PC-9 (cell line): ENCODE measurements at places on chromosomes 2 and 18.

DNA sequence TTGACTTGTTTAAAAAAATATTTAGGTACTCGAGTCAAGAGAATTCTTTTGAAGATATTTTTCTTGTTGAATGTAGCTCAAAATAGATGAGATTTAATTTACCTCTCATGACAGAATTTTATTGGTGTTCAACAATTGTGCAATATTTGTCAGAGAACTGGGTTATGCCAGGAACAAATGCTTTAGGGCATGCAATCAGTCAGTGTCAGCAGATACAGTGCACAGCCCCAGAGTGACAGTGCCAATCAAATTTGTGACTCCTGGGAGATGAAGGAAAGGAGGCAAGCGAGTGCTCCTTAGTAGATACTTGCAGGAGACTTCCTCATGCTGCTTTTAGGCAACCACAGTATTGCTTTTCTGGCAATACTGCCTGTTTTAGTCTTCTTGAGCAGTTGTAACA, 81.2 kb upstream of the DSEL start:
- 0 out of 2 replicates have a peak, but pooled peaks cover 3% of the 10 kb centered on the region for H3K4me1 ChIP-seq
- no peaks in the 10 kb centered on the region for H3K27me3 ChIP-seq
- no peaks in the 10 kb centered on the region for H3K36me3 ChIP-seq
- no peak overlapping the region for H3K4me3 ChIP-seq
- DNase-seq, result no peak

- no peak for DNase-seq
- H3K27me3 ChIP-seq, result no peaks in the 10 kb centered on the region
- H3K4me1 ChIP-seq, result no peaks in the 10 kb centered on the region
- no peak overlapping the region for H3K27ac ChIP-seq
These were observed 22.3 kb upstream of the DYNC2LI1 start for GRCh38 chr2:43751476-43751990.

DNA sequence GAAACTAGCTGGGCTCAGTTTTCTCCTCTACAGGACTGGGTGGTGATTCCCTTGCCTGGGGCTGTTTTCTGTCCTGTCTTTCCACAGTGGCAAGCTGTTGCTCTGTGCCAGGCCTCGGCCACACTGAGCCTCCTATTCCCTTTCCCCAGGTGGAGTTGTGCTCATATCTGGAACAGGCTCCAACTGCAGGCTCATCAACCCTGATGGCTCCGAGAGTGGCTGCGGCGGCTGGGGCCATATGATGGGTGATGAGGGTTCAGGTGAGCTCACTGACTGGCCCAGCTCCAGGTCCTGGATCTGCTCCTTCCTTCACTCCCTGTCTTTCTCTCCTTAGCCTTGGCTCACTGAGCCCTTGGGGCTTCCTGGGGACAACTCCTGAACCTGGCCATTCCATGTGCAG, 4.0 kb downstream of the NAGK start:
- H3K27me3 ChIP-seq, result no peaks in the 10 kb centered on the region
- peaks cover 16% of the 10 kb centered on the region for H3K4me1 ChIP-seq
- H3K36me3 ChIP-seq, result no peaks in the 10 kb centered on the region
- H3K4me3 ChIP-seq, result no peak overlapping the region
- no peak for DNase-seq

DNA sequence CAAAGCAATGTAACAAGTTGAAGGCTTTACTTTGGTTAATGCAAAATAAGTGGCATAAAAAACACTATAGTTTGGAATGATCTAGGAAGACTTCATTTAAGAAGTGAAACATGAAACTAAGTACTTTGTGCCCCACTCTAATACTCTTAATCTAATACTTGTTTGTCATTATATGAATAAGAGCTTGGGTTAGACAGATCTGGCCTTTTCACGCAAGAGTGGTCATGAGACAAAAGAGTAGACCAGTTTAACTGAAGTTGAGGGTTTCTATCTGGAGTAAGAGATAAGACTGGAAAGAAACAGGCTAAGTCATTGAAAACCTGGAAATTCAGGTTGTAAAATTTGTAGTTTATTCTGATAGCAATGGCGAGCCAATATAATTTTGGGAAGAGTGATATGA, 2.8 kb downstream of the SLC30A6 start:
- peaks cover 19% of the 10 kb centered on the region for H3K4me1 ChIP-seq
- no peak for DNase-seq
- H3K27ac ChIP-seq, result no peak overlapping the region
- peaks cover 15% of the 10 kb centered on the region for H3K36me3 ChIP-seq
- no peaks in the 10 kb centered on the region for H3K27me3 ChIP-seq

DNA sequence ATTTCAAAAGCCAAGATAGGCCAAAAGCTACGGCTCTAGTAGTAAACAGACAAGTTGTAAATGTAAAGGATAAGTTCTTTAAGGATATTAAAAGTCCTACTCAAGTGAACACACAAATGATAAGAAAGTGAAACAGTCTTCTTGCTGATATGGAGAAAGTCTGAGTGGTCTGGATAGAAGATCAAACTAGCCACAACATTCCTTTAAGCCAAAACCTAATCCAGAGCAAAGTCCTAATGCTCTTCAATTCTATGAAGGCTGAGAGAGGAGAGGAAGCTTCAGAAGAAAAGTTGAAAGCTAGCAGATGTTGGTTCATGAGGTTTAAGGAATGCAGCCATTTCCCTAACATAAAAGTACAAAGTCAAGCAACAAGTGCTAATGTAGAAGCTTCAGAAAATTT, 111.7 kb upstream of the ZEB2 start:
- no peaks in the 10 kb centered on the region for H3K4me1 ChIP-seq
- H3K27ac ChIP-seq, result no peak overlapping the region
- H3K4me3 ChIP-seq, result no peak overlapping the region
- H3K27me3 ChIP-seq, result no peaks in the 10 kb centered on the region

GRCh38 chr2:194696690-194697089, 960.3 kb upstream of the SLC39A10 start:
- no peaks in the 10 kb centered on the region for H3K4me1 ChIP-seq
- H3K27ac ChIP-seq, result no peak overlapping the region
- no peaks in the 10 kb centered on the region for H3K36me3 ChIP-seq
- no peaks in the 10 kb centered on the region for H3K27me3 ChIP-seq

DNA sequence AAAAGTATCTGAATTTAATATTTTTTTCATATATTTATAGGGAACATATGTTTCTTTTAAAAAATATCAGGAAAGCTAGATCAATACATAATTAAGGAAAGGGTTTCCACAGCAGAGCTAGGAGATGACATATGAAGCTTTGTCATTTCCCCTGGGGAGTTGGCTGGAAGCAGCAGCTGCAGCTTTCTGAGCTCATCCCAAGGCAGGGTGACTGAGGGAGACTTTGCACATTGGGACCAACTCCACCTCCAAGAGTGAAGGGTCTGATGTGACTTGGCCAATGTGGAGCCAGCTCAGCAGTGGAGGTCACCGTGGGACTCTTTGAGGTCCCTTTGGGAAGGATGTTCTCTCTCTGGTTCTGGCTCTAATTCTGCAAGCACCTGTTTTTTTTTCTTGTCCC, 315.1 kb downstream of the RDH14 start:
- no peaks in the 10 kb centered on the region for H3K36me3 ChIP-seq
- no peaks in the 10 kb centered on the region for H3K4me1 ChIP-seq
- no peak overlapping the region for H3K27ac ChIP-seq
- no peaks in the 10 kb centered on the region for H3K27me3 ChIP-seq
- no peak overlapping the region for H3K4me3 ChIP-seq

GRCh38 chr18:33934258-33934657, 290.5 kb downstream of the NOL4 start:
- H3K27me3 ChIP-seq, result no peaks in the 10 kb centered on the region
- H3K4me1 ChIP-seq, result no peaks in the 10 kb centered on the region
- DNase-seq, result no peak

- peak overlapping the region; percentile 88 for H3K27ac ChIP-seq
- peaks cover 61% of the 10 kb centered on the region for H3K4me1 ChIP-seq
- H3K4me3 ChIP-seq, result peak overlapping the region; percentile 19; the same call in 1 of the 2 replicates
These were observed 208.2 kb downstream of the SPP2 start for GRCh38 chr2:234258562-234259141.

GRCh38 chr18:79664525-79665125, 15.0 kb upstream of the CTDP1 start:
- no peak overlapping the region for H3K4me3 ChIP-seq
- peaks cover 3% of the 10 kb centered on the region; the same call in 1 of the 2 replicates for H3K4me1 ChIP-seq
- H3K27ac ChIP-seq, result no peak overlapping the region
- no peak for DNase-seq

- no peak overlapping the region for H3K4me3 ChIP-seq
- H3K27me3 ChIP-seq, result no peaks in the 10 kb centered on the region
- H3K27ac ChIP-seq, result no peak overlapping the region
- H3K4me1 ChIP-seq, result peaks cover 18% of the 10 kb centered on the region
These were observed 606 bp downstream of the GAL3ST2 start for GRCh38 chr2:241777170-241777685.

- no peak overlapping the region for H3K27ac ChIP-seq
- no peaks in the 10 kb centered on the region for H3K36me3 ChIP-seq
- H3K4me3 ChIP-seq, result no peak overlapping the region
- no peaks in the 10 kb centered on the region for H3K4me1 ChIP-seq
These were observed 30.6 kb downstream of the MAPRE2 start for GRCh38 chr18:35071819-35072247.

DNA sequence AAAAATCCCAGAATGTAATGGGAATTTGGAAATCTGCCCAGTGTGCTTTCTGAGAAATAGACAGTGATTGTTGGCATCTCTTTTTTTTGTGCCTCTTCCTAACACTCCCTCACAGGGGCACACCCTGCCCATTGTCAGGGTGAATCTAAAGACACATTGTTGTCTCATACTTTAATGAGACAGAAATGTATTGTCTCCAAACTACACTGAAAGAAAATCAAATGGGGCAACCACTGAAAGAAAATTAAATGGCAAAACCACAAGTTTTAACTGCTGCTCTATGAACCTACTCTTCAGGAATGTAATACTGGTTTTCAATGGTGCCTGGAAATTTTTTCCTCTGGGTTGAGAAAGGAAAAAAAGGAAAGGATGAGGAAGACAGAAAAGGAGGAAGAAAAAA, 43.2 kb upstream of the GLS start:
- peaks cover 65% of the 10 kb centered on the region for H3K4me1 ChIP-seq
- H3K27ac ChIP-seq, result peak overlapping the region; percentile 69
- no peak overlapping the region for H3K4me3 ChIP-seq
- no peaks in the 10 kb centered on the region for H3K27me3 ChIP-seq

DNA sequence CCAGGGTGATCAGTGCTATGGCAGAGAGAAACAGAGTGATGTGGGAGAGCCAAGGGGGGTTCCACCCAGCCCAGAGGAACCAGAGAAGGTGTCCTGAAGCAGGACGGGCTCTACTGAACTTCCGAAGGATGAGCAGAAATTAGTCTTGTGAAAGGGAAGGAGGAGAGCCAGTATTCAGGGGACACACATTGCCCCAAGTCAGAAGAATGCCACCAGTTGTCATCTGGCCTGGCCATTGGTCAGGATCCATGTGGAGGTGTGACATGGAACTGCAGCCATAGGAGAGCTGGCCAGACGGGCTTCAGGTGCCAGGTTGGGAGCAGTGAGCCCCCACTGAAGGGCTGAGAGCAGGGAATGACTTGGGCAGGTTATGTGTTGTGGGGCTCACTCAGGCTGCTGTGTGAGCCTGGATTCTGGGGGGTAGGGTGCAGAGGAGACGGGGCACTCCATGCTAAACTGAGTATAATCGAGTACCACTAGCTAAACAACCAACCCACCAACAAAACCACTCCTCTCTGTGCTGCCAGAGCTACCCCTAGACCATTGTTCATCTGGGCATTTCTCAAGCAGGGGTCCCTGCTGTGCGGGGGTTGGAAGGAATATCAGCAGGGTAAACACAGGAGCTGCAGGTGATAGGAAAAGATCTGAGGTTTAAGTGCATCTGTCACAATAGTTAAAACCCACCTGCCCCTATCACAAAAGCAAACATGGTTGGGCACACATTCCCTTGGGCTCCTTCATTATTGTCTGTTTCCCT, 25.3 kb downstream of the MARCO start:
- H3K36me3 ChIP-seq, result no peaks in the 10 kb centered on the region
- H3K4me3 ChIP-seq, result no peak overlapping the region
- no peak for DNase-seq
- no peak overlapping the region for H3K27ac ChIP-seq
- peaks cover 30% of the 10 kb centered on the region for H3K4me1 ChIP-seq

DNA sequence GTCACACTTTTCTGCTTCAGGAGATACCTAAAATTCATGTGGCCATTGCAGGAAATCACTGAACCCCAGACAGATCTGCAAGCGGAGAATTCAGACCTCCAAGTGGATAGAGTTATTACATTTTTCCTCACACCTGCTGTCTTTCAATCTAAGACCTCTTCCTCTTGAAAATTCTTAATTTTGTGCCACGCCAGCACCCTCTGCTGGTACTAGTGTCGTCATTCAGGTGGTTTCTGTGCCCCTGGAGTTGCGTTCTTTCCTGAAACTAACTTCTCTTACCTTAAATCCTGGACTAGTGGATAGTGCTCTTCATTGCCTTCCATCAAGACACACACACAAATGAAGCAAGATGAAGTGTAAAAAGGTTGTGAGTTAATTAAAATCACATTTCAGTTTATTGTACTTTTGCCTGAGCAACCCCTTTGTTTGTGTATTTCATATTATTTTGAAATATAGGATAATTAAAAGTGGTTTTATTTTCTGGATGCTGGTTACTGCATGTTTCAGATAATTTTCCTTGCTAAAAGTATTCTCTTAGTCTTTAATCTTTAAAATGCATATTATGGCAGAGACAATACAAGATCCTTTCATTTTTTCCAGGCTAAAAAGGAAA, 1.6 kb upstream of the DNER start:
- 0 out of 2 replicates have a peak, but pooled peaks cover 7% of the 10 kb centered on the region for H3K4me1 ChIP-seq
- H3K36me3 ChIP-seq, result no peaks in the 10 kb centered on the region
- no peak overlapping the region for H3K27ac ChIP-seq
- peak; percentile 40 for DNase-seq

DNA sequence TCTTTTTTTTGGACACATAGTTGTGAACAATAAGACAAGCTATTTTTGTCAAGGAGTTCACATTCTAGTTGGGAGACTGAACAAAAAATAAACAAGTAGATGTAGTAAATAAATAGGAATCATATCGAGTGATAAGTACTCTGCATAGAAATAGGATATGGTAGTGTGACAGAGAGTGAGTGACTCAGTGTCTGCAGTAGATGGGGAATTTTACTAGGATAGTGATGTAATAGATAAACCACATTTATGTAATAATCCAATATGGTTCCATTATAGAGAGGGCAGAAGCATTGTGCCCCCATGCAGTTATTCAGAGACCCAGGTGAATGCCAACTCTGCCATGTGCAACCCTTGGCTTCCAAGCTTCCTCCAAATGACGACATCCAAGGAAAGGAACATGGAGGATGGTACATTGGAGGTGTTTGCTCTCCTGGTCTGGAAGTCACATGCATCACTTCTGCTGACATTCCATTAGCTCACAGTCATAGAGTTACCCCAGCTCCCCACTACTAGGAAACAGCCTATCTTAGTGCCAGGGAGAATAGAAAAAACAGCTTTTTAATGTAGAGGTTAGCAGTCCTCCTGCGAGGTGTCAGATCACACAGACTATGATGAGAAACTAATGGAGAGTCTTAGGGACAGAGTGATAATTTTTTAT, 595.4 kb downstream of the NYAP2 start:
- DNase-seq, result no peak
- H3K27me3 ChIP-seq, result no peaks in the 10 kb centered on the region
- H3K27ac ChIP-seq, result no peak overlapping the region
- no peak overlapping the region for H3K4me3 ChIP-seq

- peak overlapping the region; percentile 51 for H3K27ac ChIP-seq
- DNase-seq, result no peak
- peaks cover 26% of the 10 kb centered on the region for H3K4me1 ChIP-seq
- no peaks in the 10 kb centered on the region for H3K27me3 ChIP-seq
- no peaks in the 10 kb centered on the region; the same call in 1 of the 2 replicates for H3K36me3 ChIP-seq
- no peak overlapping the region for H3K4me3 ChIP-seq
These were observed 77.1 kb downstream of the SPRED2 start for GRCh38 chr2:65355186-65355831.

GRCh38 chr18:64409511-64409910, 260.6 kb upstream of the LINC00305 start:
- H3K4me1 ChIP-seq, result no peaks in the 10 kb centered on the region
- no peak overlapping the region for H3K4me3 ChIP-seq
- DNase-seq, result no peak
- no peak overlapping the region for H3K27ac ChIP-seq

- no peak for DNase-seq
- no peak overlapping the region for H3K4me3 ChIP-seq
These were observed 23.6 kb upstream of the SOS1 start for GRCh38 chr2:39144416-39144815.
